ENCODE measurements at places on chromosomes 6 and 20.

DNA sequence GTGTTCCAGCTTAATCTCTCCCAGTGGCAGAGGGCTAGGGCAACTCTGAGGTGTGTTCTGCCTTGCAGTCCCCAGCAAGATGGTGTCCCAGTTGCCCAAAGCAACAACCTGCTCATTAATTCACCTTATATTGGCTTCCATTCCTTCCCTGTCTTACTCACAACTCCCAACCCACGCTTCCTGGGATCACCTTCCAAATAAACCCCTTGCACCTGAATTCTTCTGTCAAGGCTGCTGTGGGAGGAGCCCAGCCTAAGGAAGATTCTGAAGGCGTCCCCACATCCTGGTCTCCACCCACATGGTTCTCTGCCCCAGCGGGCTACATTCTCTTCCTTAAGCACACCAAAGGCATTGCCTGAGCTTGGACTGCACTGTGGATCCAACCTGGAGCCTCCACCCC, 116.6 kb upstream of the MAFB start:
- DNase-seq = no peak

DNA sequence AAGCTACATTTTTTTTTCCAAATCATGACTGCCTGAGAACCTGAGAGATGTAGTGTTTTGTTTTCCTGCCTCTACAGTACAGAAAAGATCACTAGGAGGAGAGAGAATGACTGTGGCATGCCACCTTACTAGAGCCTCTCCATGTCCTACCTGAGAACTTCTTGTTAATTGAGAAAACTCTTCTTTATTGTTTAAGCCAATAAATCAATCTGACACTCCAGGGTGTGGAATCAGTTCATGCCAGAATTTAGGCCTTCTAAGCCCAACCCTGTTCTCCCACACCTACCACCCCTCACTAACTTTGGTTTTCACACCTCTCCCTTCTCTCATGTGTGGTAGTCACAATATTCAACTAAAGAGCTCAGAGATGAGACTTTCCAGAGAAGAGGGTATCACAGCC, 24.9 kb upstream of the BTN3A2 start:
- DNase-seq = no peak

DNA sequence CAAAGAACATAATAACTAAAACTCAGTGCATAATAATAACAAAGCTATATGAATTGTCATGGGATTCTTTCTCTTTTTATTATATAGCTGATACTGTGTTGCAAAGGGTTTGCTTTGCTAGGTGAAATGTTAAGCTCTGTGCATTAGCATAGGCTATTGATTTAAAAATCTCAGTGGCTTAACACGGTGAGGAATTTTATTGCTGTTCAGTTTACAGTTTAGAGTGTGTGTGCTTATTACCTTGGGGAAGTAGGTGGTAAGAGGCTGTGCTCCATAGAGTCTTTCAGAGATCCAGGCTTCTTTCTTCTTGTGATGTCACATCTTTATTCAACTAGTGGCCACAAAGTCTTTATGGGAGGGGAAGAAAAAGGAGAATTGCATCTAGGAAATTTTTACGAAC, 55.7 kb downstream of the LRRC1 start:
- no peak for DNase-seq

DNA sequence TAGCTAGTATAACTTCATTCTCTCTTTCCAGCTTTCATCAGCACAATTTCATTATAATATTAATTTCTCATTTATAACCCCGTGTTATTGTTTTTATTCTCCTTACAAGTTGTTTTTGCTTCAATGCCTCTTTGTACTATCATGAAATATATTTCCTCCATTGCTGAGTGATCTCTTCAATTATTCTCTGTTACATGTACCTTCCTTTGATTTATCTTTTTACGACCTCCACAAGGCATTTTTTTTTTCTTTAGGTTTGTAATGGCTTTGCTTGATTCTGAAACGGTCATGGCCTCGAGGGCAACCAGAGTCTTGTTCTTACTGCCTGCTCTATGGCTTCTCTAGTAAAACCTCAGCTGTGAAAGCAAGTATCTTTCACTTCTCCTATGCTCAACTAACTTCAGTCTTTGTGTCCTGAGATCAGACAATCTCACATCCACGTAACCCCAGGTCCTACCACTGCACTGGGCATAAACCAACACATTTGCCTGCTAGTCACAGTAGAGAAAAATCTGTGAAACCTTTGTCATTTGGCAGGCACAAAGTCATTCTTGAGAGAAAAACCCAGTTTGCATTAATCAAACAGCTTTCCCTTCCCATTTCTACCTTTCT, 119.9 kb downstream of the UST start:
- no peak for DNase-seq

DNA sequence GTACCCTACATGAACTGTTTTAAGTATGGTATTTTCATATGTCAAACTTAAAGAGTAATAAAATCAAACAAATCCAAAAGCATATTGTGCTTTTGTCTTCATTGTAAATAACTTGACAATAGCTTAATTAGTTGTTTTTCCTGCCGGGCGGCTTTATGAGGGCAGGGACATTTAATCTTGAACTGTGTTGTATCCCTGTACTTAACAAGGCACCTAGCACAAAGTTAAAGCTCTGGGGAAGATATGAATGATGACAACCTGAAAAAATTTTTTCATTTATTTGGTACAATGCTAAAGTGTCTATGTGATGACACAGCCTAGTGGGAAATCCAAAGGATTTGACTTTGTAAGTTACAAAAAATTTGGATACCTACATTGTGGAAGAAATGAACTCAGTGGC, 502 bp upstream of the HACE1 start:
- DNase-seq = no peak

DNA sequence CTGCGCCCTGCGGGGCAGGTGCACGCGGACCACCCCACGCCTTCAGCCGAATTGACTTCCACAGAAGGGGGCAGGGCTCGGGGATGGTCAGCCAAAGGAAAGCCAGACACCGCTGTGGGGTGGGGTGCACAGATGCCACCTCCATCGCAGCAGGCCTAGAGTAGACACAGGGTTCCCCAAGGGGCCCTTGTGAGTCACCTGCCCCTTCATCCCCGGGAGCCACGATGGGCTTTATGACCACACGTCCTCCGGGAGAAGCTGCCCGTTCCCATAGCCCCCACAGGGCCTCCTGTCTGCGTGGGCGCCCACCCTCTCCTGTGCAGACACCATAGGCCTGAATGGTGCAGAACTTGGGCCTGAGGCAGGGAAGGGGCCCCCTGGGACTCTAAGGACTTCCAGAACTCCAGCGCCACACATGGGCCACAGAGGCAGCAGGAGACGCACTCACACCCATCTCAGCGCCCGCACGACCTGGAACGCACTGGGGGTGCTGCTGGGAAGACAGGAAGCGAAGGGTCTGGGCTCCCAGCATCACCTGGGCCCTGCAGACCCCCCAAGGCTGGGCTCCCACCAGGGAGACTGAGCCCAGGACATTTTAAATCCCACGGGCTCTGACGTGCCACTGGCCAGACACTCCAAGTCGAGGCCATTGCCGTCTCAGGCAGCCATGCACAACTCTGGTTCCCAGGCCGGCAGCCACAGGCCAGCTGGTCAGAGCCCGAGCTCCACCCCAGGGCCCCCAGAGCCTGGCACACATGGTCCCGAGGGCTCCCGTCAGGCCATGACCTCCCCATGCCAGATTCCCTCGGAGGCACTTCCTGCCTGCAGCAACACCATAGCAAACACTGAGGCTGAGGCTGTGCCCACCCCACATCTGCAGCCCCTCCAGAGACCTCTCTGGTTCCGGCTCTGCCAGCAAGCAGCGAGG, 134.2 kb downstream of the DLL1 start:
- DNase-seq = no peak

- DNase-seq = no peak
These were observed 145.8 kb downstream of the LCA5 start for GRCh38 chr6:79391480-79391879.

- DNase-seq = no peak
These were observed 31.6 kb upstream of the EZR start for GRCh38 chr6:158850807-158851115.

DNA sequence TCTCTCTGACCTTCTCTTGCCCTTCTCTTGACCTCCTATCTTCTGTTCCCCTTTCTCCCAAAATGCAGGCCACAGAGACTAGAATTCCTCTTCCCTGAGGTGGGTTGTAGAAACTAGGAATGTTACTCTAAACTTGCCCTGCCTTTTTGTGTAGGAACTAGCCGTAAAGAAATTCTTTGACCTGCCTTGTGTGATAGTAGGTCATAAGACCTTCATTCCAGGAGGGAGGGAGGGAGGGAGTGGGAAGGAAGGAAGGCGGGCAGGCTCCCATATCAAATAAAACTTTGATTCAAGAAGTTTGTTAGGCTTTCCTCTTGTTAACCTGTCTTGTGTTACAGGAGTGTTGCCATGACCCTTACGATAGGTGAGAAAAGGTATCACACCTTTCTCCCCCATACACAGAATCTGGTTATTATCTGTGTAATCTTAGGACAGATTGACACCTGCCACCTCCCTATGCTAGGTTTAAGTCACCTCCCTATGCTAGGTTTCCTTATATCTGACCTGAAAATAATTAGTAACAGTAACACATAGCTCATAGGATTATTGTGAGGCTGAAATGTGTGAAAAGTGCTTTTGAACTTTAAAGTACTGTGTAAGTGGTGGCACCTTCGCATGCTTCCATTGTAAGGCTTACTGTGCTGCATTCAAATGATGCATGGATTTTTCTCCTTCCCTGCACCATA, 32.6 kb upstream of the FUCA2 start:
- DNase-seq = no peak

Measured in activated CD8-positive, alpha-beta memory T cell treated with anti-CD3 and anti-CD28 coated beads for 4 hours (primary cell).